NCI-H69 (cell line): ENCODE measurements at places on chromosomes 1 and 21.

DNA sequence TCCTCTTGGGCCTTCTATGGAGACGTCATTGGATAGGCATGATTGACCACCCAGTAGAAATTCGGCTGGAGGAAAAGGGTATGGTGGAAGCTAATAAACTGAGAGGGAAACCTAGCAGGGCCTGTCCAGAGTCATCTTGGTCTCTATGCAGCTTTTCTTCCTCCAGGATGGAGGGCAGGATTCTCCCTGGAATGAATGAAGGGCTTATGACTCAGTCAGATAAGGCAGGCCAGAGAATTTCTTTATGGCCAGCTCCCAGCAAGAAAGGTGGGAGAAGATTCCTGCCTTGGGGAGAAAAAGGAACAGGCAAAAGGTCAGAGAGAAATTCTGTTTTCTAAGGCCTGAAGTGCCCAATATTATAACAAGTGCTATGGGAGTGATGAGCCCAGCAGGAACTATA is 17.1 kb downstream of the FBLIM1 start:
- DNase-seq, result no peak

DNA sequence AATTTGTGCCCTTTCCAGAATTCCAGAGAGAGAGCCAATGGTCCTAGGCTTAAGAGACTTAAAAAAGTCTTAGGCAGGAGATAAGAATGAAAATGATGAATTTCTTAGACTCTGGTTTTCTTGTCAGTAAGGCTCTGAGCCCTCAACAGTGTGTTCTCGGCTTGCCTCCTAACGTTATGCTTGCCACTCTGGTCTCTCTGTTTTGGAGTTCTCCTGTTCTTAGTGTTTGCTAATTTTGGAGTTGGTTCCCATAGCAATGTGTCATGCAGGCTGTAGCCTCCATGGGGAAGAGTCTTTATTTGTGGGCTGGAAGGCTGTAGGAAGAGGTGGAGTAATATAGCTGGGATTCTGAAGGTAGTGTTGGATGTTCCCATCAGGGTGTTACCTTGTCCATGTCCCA is 19.9 kb downstream of the TBX19 start:
- no peak for DNase-seq

GRCh38 chr1:54794451-54795355 is 6.4 kb downstream of the TTC22 start:
- DNase-seq, result peak; percentile 2

GRCh38 chr1:162663589-162664106 is 31.4 kb downstream of the DDR2 start:
- DNase-seq, result no peak

GRCh38 chr1:208818770-208819445 is 574.7 kb upstream of the PLXNA2 start:
- no peak for DNase-seq

- no peak for DNase-seq
Observed at GRCh38 chr1:22903113-22903512, 69.6 kb downstream of the LACTBL1 start.

- peak; percentile 38 for DNase-seq
Observed at GRCh38 chr1:201088901-201089525, 23.2 kb downstream of the CACNA1S start.

DNA sequence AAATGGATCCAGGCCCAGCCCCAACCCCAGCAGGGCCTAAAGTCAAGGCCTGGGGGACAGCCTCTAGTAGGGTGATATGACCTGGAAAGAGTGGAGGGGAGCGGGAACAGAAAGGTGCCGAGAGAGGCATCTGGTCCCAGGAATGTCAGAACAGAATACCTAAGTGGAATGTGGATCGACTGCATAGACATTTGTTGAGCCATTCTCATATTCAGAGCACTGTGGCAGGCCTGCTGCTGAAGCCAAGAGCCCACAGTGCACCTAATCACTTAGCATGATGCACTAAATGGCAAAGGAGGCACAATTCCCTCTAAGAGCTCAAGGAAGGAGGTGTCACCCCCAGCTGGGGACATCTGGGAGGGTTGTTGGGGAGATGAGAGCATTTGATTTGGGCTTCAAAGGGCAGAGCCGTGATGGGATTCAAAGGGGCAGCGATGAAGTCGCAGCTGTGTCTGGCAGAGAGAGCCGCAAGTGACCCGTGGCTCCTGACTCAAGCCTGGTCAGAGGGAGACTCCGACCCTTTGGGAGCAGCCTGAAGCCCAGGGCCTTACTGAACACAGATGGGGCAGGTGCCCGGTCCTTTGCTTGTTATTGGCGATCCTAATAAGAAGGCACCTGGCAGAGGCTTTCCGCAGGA is 8.6 kb upstream of the PKP1 start:
- peak; percentile 81 for DNase-seq

- no peak for DNase-seq
Observed at GRCh38 chr1:167456926-167457325, 61.4 kb downstream of the CD247 start.

GRCh38 chr1:117499071-117499470 is 106.8 kb upstream of the TENT5C start:
- no peak for DNase-seq

DNA sequence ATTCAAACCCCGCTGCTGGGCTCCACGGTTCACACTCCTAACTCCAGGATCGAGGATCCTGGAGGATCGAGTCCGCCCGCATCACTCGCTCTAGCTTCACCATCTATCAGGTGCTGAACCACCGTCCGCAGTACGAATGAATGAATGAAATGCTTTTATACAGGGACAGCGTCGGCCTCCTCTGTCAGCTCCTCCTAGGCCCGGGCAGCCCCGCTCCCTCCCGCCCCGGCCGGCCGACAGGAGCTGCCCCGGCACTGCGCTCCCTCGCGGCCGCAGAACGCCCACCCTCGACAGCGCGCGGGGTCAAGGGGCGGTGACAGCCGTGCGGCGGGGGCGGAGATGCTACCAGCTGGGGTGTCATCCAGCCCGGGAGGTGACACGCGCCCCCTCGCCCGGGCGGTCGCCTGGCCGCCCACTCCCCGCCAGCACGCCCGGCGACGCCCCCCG is 520 bp downstream of the ZBTB17 start:
- peak; percentile 52 for DNase-seq

DNA sequence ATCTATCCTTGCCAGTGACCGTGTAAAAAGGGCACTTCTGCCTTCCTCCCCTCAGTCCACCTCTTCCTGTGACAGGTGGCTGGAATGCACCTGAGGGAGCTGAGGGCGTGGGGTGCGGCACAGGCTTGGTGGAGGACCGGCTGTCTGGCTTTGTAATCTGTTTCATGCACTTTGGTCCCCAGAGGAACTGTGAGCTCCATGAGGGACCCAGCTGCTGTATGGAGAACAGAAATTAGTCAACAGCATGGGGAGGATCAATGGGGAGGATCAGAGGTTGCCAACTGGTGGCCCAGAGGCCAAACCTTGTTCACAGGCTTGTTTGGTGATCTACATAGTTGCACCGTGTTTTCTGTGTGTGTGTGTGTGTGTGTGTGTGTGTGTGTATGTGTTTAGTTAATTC is 19.0 kb upstream of the LUZP1 start:
- DNase-seq, result peak; percentile 39

DNA sequence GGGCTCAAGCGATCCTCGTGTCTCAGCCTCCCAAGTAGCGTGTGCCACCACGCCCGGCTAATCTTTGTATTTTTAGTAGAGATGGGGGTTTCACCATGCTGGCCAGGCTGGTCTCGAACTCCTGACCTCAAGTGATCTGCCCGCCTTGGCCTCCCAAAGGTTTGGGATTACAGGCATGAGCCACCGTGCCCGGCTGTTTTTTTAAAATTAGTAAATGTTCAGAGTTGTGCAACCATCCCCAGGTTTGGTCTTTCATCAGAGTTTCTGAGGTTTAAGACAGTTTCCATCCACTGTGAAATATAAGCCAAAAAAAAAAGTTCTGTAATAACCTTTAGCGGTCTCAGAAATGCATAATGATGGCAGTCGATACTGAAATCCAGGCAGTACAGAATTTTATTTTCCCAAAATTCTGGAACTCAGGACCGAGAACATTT is 550 bp upstream of the SYT11 start:
- no peak for DNase-seq
